Bronchial epithelial cell (primary cell): ENCODE measurements at places on chromosomes 12 and 14. TPM values are rescaled to one million over a fixed set of nuclear protein-coding genes. Genes with fewer than 3 reads are reported as not detected.

RAD9B gene
- total RNA-seq, result 0.26 TPM in 2 replicates

PPHLN1 gene
- 62.1 and 63.5 TPM in 2 replicates for total RNA-seq

KRT78 gene
- 5.3 and 17.0 TPM in 2 replicates for total RNA-seq

MYO1H gene
- total RNA-seq, result 0.13 TPM in 1 of 2 replicates, not detected in the other

CCDC177 gene
- not detected in 2 replicates for total RNA-seq
